ENCODE measurements at places on chromosomes 11 and 22. TPM values are rescaled to one million over a fixed set of nuclear protein-coding genes. Genes with fewer than 3 reads are reported as not detected.
A peak's percentile ranks its signal among the peaks of the same experiment; 100 is the strongest.

Gene SMIM35
- total RNA-seq, result not detected

DNA sequence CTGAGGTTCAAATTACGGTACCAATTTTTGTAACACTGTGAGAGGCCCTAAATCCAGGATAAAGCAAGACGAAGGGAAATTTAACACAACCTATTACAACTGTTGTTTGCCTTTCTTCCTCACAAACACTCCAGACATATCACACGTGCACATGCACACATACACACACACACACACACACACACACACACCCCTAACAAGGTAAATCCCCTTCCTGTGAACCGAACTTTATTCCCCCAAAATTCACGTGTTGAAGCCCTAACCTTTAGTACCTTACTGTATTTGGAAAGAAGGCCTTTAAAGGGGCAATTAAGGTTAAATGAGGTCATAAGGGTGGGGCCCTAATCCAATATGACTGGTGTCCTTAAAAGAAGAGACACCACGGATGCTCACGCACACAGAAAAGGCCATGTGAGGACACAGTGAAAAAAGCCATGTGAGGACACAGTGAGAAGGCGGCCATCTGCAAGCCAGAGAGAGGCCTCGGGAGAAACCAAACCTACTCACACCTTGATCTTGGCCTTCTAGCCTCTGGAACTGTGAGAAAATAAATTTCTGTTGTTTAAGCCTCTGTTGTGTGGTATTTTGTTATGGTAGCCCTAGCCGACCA is 1.8 kb downstream of the SERGEF start:
- H3K4me1 ChIP-seq, result peaks cover 6% of the 10 kb centered on the region
- DNase-seq, result no peak
- no peak overlapping the region for H3K4me3 ChIP-seq
- no peaks in the 10 kb centered on the region for H3K36me3 ChIP-seq

GRCh38 chr22:50530580-50530876 is 716 bp upstream of the TYMP start:
- no peak for DNase-seq
- H3K27ac ChIP-seq, result peak overlapping the region; percentile 98
- peak overlapping the region; percentile 58 for H3K4me3 ChIP-seq
- peaks cover 12% of the 10 kb centered on the region for H3K4me1 ChIP-seq
- H3K27me3 ChIP-seq, result peaks cover 13% of the 10 kb centered on the region

GRCh38 chr22:33467620-33468095 is 409.5 kb upstream of the SYN3 start:
- H3K4me3 ChIP-seq, result no peak overlapping the region
- H3K36me3 ChIP-seq, result no peaks in the 10 kb centered on the region
- DNase-seq, result no peak
- no peaks in the 10 kb centered on the region for H3K4me1 ChIP-seq
- H3K27ac ChIP-seq, result no peak overlapping the region

Gene MFNG
- total RNA-seq, result 13.4 TPM

GRCh38 chr11:67371911-67372320 is 1.5 kb downstream of the CLCF1 start:
- no peaks in the 10 kb centered on the region for H3K36me3 ChIP-seq
- peak overlapping the region; percentile 90 for H3K27ac ChIP-seq
- peak overlapping the region; percentile 78 for H3K4me3 ChIP-seq
- DNase-seq, result no peak
- H3K27me3 ChIP-seq, result no peaks in the 10 kb centered on the region

- no peak overlapping the region for H3K27ac ChIP-seq
- no peaks in the 10 kb centered on the region for H3K36me3 ChIP-seq
- peaks cover 27% of the 10 kb centered on the region for H3K4me1 ChIP-seq
- H3K27me3 ChIP-seq, result no peaks in the 10 kb centered on the region
Measured at GRCh38 chr22:40641269-40641668, 4.8 kb upstream of the MRTFA start.

- H3K36me3 ChIP-seq, result no peaks in the 10 kb centered on the region
- DNase-seq, result no peak
- H3K27ac ChIP-seq, result no peak overlapping the region
- H3K27me3 ChIP-seq, result peaks cover 50% of the 10 kb centered on the region
- H3K4me3 ChIP-seq, result no peak overlapping the region
Measured at GRCh38 chr11:30018495-30018894, 1.7 kb upstream of the KCNA4 start.

DNA sequence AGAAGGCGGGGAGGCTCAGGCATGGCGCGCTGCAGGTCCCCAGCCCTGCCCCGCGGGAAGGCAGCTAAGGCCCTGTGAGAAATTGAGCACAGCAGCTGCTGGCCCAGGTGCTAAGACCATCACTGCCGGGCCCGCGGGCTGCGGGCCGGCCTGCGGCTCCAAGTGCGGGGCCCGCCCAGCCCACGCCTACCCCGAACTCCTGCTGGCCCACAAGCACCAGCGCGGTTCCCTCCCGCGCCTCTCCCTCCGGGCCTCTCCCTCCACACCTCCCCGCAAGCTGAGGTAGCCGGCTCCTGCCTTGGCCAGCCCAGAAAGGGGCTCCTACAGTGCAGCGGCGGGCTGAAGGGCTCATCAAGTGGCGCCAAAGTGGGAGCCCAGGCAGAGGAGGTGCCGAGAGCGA is 4.6 kb upstream of the RDX start:
- peaks cover 18% of the 10 kb centered on the region for H3K4me1 ChIP-seq
- DNase-seq, result no peak
- no peak overlapping the region for H3K4me3 ChIP-seq
- no peak overlapping the region for H3K27ac ChIP-seq

Gene CCDC15
- total RNA-seq, result 0.75 TPM

Gene CYTH4
- 26.9 TPM for total RNA-seq

Gene POU2AF1
- total RNA-seq, result 1.4 TPM

Gene MMP20
- total RNA-seq, result not detected

DNA sequence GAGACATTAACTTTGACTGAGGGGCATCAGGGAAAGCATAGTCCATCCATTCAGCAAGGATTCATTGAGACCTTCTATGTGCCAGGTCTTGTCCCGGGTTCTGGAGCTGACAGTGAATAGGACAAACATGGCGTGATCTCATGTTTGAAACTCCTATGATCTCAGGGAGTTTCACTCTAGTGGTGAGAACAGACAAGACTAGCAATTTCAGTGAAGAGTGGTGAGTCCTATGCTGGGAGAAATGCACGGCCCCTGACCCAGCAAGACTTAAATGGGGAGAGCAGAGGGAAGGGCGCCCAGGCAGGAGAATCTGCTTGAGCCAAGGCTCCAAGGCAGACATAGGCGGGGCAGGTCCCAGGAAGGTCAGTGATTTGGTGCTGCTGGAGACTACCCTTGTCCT is 155.7 kb downstream of the CEP164 start:
- no peaks in the 10 kb centered on the region for H3K27me3 ChIP-seq
- no peaks in the 10 kb centered on the region for H3K4me1 ChIP-seq
- H3K36me3 ChIP-seq, result no peaks in the 10 kb centered on the region
- H3K27ac ChIP-seq, result no peak overlapping the region

Gene C11orf52
- not detected for total RNA-seq

Gene MYOD1
- total RNA-seq, result not detected

- H3K27ac ChIP-seq, result no peak overlapping the region
- H3K27me3 ChIP-seq, result no peaks in the 10 kb centered on the region
- DNase-seq, result no peak
- H3K36me3 ChIP-seq, result no peaks in the 10 kb centered on the region
- H3K4me3 ChIP-seq, result no peak overlapping the region
- H3K4me1 ChIP-seq, result no peaks in the 10 kb centered on the region
Measured at GRCh38 chr22:46929046-46929709, 166.7 kb downstream of the TBC1D22A start.

Gene POU2AF3
- 6.0 TPM for total RNA-seq

- H3K4me3 ChIP-seq, result no peak overlapping the region
- H3K27ac ChIP-seq, result no peak overlapping the region
- H3K27me3 ChIP-seq, result no peaks in the 10 kb centered on the region
Measured at GRCh38 chr11:22798901-22799300, 30.7 kb downstream of the SVIP start.

DNA sequence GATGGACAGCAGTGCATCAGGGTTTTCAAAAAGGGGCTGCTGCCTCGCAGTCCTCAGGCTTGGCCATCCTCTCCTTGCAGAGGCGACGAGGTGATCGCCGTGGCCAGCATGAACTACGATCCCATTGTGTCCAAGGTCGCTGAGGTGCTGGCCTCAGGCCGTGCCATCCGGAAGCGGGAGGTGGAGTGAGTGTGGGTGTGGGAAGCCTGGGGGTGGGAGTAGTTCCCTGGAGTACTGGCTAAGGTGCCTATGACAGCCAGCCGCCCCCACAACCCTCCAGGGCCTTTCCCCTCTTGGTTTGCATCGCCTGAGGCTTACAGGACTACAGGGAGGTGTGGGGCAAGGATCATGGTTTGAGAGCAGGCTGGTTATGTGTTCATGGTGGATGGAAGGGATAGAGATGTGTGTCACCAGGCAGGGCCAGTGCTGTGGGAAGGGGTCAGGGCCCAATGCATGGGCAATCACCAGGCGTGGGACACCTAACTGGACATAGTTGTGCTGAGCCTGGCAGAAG is 2.1 kb upstream of the LZTR1 start:
- H3K27ac ChIP-seq, result peak overlapping the region; percentile 94
- no peaks in the 10 kb centered on the region for H3K36me3 ChIP-seq
- no peak for DNase-seq

GRCh38 chr11:63998558-63999348 is 12.5 kb downstream of the OTUB1 start:
- no peaks in the 10 kb centered on the region for H3K36me3 ChIP-seq
- H3K27me3 ChIP-seq, result no peaks in the 10 kb centered on the region
- DNase-seq, result no peak
- H3K4me1 ChIP-seq, result peaks cover 25% of the 10 kb centered on the region
- peak overlapping the region; percentile 47 for H3K4me3 ChIP-seq

- no peak overlapping the region for H3K27ac ChIP-seq
- DNase-seq, result no peak
- no peaks in the 10 kb centered on the region for H3K4me1 ChIP-seq
- H3K36me3 ChIP-seq, result no peaks in the 10 kb centered on the region
- H3K27me3 ChIP-seq, result no peaks in the 10 kb centered on the region
Measured at GRCh38 chr11:111494040-111494439, 18.1 kb downstream of the BTG4 start.

GRCh38 chr11:90204832-90205646 is 17.8 kb downstream of the CHORDC1 start:
- H3K27me3 ChIP-seq, result no peaks in the 10 kb centered on the region
- H3K27ac ChIP-seq, result no peak overlapping the region
- H3K4me3 ChIP-seq, result no peak overlapping the region
- peaks cover 42% of the 10 kb centered on the region for H3K36me3 ChIP-seq
- no peaks in the 10 kb centered on the region for H3K4me1 ChIP-seq
- no peak for DNase-seq

Gene FXYD2
- 1.1 TPM for total RNA-seq

GRCh38 chr22:26460202-26460601 is 23.4 kb downstream of the HPS4 start:
- H3K4me3 ChIP-seq, result no peak overlapping the region
- DNase-seq, result no peak
- no peaks in the 10 kb centered on the region for H3K27me3 ChIP-seq
- no peaks in the 10 kb centered on the region for H3K4me1 ChIP-seq
- no peak overlapping the region for H3K27ac ChIP-seq
- H3K36me3 ChIP-seq, result no peaks in the 10 kb centered on the region

GRCh38 chr11:117908959-117909610 is 20.1 kb downstream of the TMPRSS13 start:
- DNase-seq, result no peak
- H3K27ac ChIP-seq, result no peak overlapping the region
- H3K27me3 ChIP-seq, result no peaks in the 10 kb centered on the region
- H3K36me3 ChIP-seq, result no peaks in the 10 kb centered on the region

Gene KDM4E
- total RNA-seq, result not detected

DNA sequence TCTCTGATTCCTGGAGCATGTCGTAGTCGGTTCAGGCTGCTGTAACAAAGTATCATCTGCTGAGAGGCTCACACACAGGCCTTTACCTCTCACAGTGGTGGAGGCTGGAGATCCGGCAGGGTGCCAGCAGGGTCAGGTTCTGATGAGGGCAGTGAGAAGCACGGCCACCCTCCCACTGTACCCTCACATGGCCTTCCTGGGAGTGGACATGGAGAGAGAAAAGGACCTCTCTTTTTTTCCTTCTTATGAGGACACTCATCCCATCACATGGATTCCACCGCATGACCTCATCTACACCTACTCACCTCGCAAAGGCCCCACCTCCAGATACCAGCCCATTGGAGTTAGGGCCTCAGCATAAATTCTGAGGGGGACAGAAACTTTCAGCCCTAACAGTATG is 99.5 kb downstream of the BCR start:
- no peaks in the 10 kb centered on the region for H3K27me3 ChIP-seq
- H3K36me3 ChIP-seq, result peaks cover under 1% of the 10 kb centered on the region
- H3K4me1 ChIP-seq, result peaks cover 37% of the 10 kb centered on the region
- peak overlapping the region; percentile 67 for H3K27ac ChIP-seq
- no peak overlapping the region for H3K4me3 ChIP-seq

- peak overlapping the region; percentile 58 for H3K4me3 ChIP-seq
- peaks cover 19% of the 10 kb centered on the region for H3K4me1 ChIP-seq
- no peaks in the 10 kb centered on the region for H3K36me3 ChIP-seq
- H3K27me3 ChIP-seq, result peaks cover 55% of the 10 kb centered on the region
- DNase-seq, result no peak
Measured at GRCh38 chr22:44753189-44754042, 1.0 kb downstream of the ARHGAP8 start.

Gene TEX54
- not detected for total RNA-seq

DNA sequence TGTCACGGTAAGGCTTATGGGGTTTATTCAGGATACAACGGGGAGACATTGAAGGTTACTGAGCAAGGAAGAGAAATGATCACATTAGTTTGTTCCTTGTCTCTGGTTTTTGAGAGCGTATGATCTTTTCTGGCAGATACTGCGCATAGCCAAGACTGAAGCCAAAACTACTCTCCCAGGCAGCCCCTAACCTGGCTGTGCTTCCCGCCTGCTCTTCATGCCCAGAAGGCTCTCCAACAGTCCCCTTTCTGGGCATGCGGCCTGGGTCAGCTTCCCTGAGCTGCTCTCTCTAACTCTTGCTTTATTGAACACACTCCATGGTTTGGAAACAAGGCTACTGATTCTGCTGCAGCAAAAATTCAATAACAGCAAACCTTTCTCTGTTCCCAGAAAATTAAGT is 306.6 kb downstream of the BUD13 start:
- no peak overlapping the region for H3K4me3 ChIP-seq
- no peaks in the 10 kb centered on the region for H3K27me3 ChIP-seq
- no peak for DNase-seq
- H3K4me1 ChIP-seq, result no peaks in the 10 kb centered on the region
- H3K27ac ChIP-seq, result no peak overlapping the region

- H3K4me1 ChIP-seq, result no peaks in the 10 kb centered on the region
- DNase-seq, result no peak
- H3K27me3 ChIP-seq, result peaks cover 23% of the 10 kb centered on the region
Measured at GRCh38 chr11:69906453-69906907, 87.3 kb upstream of the FGF3 start.

Gene PRR33
- total RNA-seq, result not detected

GRCh38 chr11:35944503-35945136 is 758 bp downstream of the LDLRAD3 start:
- peaks cover 16% of the 10 kb centered on the region for H3K27me3 ChIP-seq
- peaks cover 14% of the 10 kb centered on the region for H3K4me1 ChIP-seq
- no peak for DNase-seq
- H3K36me3 ChIP-seq, result no peaks in the 10 kb centered on the region
- H3K4me3 ChIP-seq, result peak overlapping the region; percentile 39
- peak overlapping the region; percentile 1 for H3K27ac ChIP-seq
